Ureter (tissue), 1 donor: ENCODE measurements at places on chromosomes 3 and 15.

DNA sequence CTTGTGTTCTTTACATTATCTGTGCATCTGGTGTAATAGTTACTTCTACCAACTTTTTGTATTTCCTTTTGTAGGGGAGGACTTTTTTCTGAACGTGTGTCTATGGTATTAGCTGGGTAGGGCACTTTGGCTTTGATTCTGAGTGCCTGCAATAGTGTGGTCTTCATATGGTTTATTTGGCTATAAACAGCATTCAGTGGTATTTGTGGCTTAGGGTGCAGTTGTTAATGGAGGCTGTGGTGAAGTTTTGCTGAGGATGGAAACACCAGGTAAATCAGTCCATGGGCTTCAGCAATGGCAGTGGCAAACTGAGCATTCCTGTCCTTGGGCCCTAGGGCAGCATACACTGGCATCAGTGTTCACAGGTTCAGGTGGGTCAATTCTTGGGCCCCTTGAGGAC is 230.6 kb upstream of the CTNNB1 start:
- DNase-seq = no peak

DNA sequence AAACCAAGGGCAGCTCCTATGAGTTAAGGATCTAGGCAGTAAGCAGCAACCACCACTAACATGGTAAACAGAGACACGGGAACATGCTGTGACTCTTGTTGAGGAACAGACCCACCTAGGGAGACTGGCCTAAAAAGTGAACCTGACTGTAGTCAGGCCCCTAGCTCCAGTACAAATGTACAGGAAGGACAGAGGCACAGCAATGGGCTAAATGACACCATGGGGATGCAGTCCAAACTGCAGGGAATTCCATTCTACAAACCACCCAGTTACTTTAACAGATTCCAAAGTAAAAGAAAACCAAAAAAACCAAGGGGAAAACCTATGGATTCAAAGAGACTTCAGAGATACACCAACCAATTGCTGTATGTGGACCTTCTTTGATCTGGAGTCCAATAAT is 28.2 kb upstream of the CGNL1 start:
- no peak for DNase-seq

DNA sequence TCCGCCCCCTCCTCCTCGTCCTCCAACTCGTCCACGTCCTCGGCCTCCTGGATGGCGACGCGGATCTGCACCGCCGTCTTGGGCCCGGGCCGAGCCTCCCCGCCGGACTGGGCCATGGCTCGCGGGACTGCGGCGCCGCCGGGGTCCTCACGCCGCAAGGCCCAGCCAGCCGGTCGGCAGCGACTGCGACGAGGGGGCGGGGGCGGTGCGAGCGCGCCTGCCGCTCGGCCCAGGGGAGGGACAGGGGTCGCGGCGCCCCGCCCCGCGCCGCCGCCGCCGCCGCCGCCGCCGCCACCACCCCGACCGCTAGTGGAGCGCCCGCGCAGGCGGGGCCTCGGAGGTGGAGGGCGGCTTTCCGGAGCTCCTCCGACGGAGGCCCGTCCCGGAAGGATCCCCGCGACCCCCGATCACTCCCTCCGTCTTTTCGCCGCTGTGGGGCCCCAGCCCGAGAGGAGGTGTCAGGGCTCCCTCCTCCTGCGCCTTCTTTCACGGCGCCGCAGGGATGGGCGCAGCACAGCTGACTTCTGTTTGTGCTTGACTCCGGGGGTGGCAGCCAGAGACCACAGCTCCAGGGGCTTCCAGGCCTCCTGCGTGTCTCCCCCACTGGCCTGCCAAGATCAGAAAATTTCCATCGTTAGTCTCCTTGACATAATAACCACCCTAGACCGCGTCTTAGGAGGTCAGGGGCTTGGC is at the start of gene LARP6:
TSS of gene LARP6 (minus strand) at position 185 of the 693 bp plus-strand sequence. CDS start at position 116, 69 bp downstream.
- no peak for DNase-seq

GRCh38 chr3:159187232-159187631 is 385.4 kb downstream of the MFSD1 start:
- DNase-seq = no peak
